ENCODE measurements at places on chromosomes 4 and X. TPM values are rescaled to one million over a fixed set of nuclear protein-coding genes. Genes with fewer than 3 reads are reported as not detected.

The PAQR3 gene
- 14.9 TPM for total RNA-seq

The TEX13B gene
- not detected for total RNA-seq

The DTHD1 gene
- total RNA-seq, result 0.71 TPM

The CCDC160 gene
- not detected for total RNA-seq

The TLR3 gene
- 8.5 TPM for total RNA-seq

The RPS6KA6 gene
- 24.0 TPM for total RNA-seq

The CLNK gene
- not detected for total RNA-seq

The OTC gene
- total RNA-seq, result 1.2 TPM

DNA sequence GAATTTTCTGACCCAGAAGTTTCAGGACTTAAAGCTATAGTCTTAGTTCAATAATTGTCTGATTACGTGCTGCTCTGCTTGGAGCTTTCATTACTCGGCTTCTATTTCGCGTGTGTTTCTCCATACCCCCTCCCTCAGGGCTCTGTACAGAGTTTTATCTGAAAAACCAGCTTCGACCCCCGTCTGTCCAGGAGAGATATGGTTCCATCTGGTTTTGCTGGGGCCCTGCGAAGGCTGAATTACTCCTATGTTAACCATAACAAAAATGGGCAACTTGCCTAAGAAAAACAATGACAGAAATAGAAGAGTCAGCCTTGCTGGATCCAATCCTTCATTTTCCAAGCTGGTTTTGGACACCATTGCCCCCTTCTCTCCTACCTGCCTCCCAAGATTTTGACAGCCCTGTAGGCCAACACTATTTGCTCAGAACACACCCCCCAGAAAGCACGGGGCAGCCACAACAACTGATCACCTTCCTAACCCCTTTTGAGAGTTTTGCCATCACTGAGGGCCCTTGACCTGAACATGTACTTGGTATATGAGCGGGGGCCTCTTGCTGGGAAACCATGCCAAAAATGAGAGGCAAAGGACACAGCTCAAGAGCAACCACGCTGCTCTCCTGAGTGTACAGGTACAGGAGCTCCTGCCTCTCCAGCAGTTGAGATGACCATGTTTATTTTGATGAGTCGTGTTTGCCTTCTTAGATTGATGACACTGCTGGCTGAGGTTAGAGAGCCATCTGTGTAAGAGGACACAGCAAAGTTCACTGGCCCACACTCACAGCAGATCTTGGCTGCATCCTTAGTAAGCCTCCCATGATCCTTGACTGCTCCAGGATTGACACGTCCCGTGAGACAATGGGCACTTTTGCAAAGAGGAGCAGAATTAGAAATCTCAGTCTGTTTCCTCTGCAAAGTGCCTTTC is 36.2 kb upstream of the ATP6AP2 start:
- H3K36me3 ChIP-seq, result no peaks in the 10 kb centered on the region
- H3K27ac ChIP-seq, result peak overlapping the region; percentile 89
- no peak overlapping the region for H3K4me3 ChIP-seq
- peak; percentile 63 for DNase-seq
- H3K27me3 ChIP-seq, result no peaks in the 10 kb centered on the region

GRCh38 chrX:23737413-23737812 is 5.7 kb downstream of the ACOT9 start:
- H3K27ac ChIP-seq, result no peak overlapping the region
- H3K27me3 ChIP-seq, result no peaks in the 10 kb centered on the region
- H3K4me3 ChIP-seq, result no peak overlapping the region
- no peaks in the 10 kb centered on the region for H3K4me1 ChIP-seq

DNA sequence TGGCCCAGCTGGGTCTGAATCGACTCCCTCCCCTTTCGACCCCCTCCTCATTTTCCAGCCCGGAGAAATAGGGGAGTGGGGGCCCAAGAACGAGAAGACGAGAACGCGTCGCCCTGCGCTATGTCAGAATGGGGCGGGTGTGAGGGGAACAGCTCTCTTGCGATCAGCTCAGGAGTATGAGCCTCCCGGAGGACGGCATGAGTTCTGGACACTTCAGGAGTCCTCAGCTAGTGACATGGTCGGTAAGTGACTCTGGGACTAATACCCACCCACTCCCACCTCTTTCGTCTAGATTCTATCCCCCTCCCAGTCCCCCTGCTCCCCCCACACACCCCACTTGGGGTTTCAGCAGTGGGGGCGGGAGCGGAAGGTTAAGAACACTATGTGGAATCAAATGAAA is 944 bp downstream of the KLF8 start:
- DNase-seq, result peak; percentile 19
- H3K27ac ChIP-seq, result no peak overlapping the region
- H3K4me3 ChIP-seq, result no peak overlapping the region
- no peaks in the 10 kb centered on the region for H3K4me1 ChIP-seq
- no peaks in the 10 kb centered on the region for H3K27me3 ChIP-seq

- H3K4me3 ChIP-seq, result no peak overlapping the region
- H3K27ac ChIP-seq, result no peak overlapping the region
- DNase-seq, result no peak
- H3K4me1 ChIP-seq, result no peaks in the 10 kb centered on the region
Observed at GRCh38 chr4:188113156-188113555, 3.8 kb upstream of the TRIML2 start.

DNA sequence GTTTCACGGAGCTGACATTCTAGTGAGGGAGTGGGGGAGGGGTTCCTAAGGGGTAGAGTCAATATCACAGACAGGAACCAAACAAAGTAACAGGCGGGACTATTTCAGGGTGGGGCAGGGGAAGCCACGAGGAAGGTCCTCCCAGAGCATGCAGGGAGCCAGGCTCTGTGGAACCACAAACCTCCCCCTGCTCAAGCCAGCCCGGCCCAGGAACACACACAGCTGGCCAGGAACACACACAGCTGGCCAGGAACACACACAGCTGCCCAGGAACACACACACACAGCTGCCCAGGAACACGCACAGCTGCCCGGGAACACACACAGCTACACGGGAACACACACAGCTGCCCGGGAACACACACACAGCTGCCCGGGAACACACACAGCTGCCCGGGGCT is 24.8 kb downstream of the EVC2 start:
- no peak overlapping the region for H3K4me3 ChIP-seq
- no peak overlapping the region for H3K27ac ChIP-seq
- peaks cover 40% of the 10 kb centered on the region for H3K36me3 ChIP-seq
- DNase-seq, result no peak
- H3K4me1 ChIP-seq, result no peaks in the 10 kb centered on the region

DNA sequence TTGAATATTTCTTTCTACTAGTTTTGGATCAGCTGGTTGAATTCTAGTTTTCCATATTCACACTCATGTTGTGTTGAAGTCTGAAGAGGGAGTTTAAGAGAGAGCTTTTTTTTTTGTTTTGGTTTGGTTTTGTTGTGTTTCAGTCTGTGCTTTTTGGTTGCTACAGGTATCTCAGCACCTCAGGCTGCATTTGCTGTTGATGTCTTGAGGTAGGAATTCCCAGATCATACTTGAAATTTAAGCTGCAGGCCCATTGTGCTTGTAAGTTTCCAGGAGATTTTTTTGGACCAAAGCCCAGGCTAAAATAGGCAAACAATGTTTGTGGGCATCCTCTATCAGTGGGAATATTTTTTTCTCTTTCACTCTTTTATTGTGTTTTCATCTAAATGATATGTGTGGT is 190.2 kb upstream of the AGA start:
- H3K36me3 ChIP-seq, result no peaks in the 10 kb centered on the region
- no peaks in the 10 kb centered on the region for H3K4me1 ChIP-seq
- no peak overlapping the region for H3K27ac ChIP-seq
- no peaks in the 10 kb centered on the region for H3K27me3 ChIP-seq
- DNase-seq, result no peak

GRCh38 chrX:27890611-27891010 is 82.8 kb downstream of the MAGEB10 start:
- no peak overlapping the region for H3K4me3 ChIP-seq
- DNase-seq, result no peak
- no peak overlapping the region for H3K27ac ChIP-seq
- no peaks in the 10 kb centered on the region for H3K4me1 ChIP-seq

DNA sequence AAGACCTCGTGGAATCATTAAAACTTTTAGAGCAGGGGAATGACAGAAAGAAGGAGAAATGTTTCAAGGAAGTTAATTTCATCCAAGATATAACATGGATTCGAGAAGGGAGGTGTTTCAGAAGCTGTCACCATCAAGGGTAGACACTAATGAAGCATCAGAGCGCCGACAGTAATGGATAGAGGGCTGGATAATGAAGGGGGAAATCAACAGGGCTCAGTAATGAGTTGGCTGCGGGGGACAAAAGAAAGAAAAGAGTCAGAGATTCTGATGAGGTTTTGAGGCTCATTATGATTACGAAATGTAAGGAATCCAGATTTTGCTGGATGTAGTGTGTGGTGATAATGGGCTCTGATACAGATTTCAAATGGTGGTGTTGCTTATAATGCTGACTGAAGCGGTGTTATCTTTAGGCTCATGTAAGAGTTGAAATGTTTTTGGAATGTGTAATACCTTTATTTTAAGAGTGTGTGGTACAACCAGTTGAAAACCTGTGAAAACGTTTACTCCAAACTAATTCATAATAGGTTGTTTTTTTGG is 39.3 kb upstream of the TENM3 start:
- H3K4me1 ChIP-seq, result no peaks in the 10 kb centered on the region
- no peaks in the 10 kb centered on the region for H3K36me3 ChIP-seq
- H3K4me3 ChIP-seq, result no peak overlapping the region
- no peak for DNase-seq
- no peak overlapping the region for H3K27ac ChIP-seq
- H3K27me3 ChIP-seq, result no peaks in the 10 kb centered on the region

- no peaks in the 10 kb centered on the region for H3K27me3 ChIP-seq
- H3K4me3 ChIP-seq, result no peak overlapping the region
- DNase-seq, result no peak
- no peaks in the 10 kb centered on the region for H3K36me3 ChIP-seq
Observed at GRCh38 chr4:61407642-61408618, 207.8 kb downstream of the ADGRL3 start.

GRCh38 chrX:38612281-38612680 is 50.9 kb downstream of the TSPAN7 start:
- H3K4me3 ChIP-seq, result no peak overlapping the region
- no peak overlapping the region for H3K27ac ChIP-seq
- H3K36me3 ChIP-seq, result no peaks in the 10 kb centered on the region
- H3K27me3 ChIP-seq, result no peaks in the 10 kb centered on the region

- no peak overlapping the region for H3K4me3 ChIP-seq
- H3K27me3 ChIP-seq, result no peaks in the 10 kb centered on the region
- DNase-seq, result no peak
- peaks cover 9% of the 10 kb centered on the region for H3K4me1 ChIP-seq
- no peak overlapping the region for H3K27ac ChIP-seq
Observed at GRCh38 chr4:54913751-54914526, 211.5 kb downstream of the KDR start.

DNA sequence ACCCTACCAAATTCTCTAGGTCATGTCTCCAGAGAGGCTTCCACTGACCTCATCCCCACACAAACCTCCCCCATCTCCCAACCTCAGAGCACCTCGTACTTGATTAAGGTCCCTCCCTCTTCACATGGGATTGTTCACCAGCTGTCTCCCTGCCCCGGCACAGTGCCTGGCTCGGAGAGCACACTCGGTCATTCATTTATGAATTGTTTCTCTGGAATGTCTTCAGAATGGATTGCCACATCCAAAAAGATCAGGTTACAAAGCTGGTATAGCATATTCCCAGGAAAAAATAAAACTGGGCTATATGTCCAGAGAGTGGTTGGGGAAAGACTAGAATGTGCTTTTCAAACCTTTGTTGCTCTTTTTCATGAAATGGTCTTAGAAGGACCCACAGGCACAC is 21.6 kb downstream of the JAKMIP1 start:
- no peak overlapping the region for H3K27ac ChIP-seq
- H3K4me1 ChIP-seq, result no peaks in the 10 kb centered on the region
- no peak for DNase-seq

DNA sequence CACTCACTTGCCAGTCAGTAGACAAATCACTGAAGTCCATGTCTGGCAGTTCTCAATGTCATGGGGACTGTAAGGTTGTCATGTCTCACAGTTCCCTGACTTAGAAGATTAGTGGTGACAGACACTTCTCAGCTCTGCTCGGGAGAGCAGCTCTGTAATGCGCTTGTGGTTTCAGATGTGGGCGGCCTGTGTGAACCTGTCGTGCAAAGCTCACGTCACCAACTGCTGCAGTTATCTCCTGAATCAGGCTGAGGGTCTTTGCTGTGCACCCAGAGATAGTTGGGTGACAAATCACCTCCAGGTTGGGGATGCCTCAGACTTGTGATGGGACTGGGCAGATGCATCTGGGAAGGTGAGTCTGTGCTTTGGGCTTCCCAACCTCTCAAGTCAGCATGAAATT is at the start of gene IL9R:
TSS of gene IL9R (plus strand) at position 261 of the 400 bp plus-strand sequence. CDS start at position 325, 64 bp downstream.
- H3K27me3 ChIP-seq, result no peaks in the 10 kb centered on the region
- no peaks in the 10 kb centered on the region for H3K36me3 ChIP-seq
- H3K27ac ChIP-seq, result no peak within 1 kb of the TSS
- no peaks in the 10 kb centered on the region for H3K4me1 ChIP-seq
- H3K4me3 ChIP-seq, result no peak within 1 kb of the TSS

GRCh38 chr4:112823156-112823555 is 186.2 kb downstream of the LARP7 start:
- no peak overlapping the region for H3K4me3 ChIP-seq
- no peak overlapping the region for H3K27ac ChIP-seq
- no peaks in the 10 kb centered on the region for H3K36me3 ChIP-seq
- H3K4me1 ChIP-seq, result peaks cover 5% of the 10 kb centered on the region
- H3K27me3 ChIP-seq, result no peaks in the 10 kb centered on the region

Measured in thyroid gland (tissue), 4 donors.